Stimulated activated CD8-positive, alpha-beta memory T cell treated with anti-CD3 and anti-CD28 coated beads, Interleukin-12 subunit alpha, Interleukin-12 subunit beta, amount 100 ng/mL, for 4 hours (primary cell): ENCODE measurements at places on chromosomes 2 and 18.

- no peak for DNase-seq
Measured at GRCh38 chr2:13607139-13607538, 890.4 kb downstream of the TRIB2 start.

- no peak for DNase-seq
Measured at GRCh38 chr2:205001300-205001966, 456.2 kb downstream of the PARD3B start.

DNA sequence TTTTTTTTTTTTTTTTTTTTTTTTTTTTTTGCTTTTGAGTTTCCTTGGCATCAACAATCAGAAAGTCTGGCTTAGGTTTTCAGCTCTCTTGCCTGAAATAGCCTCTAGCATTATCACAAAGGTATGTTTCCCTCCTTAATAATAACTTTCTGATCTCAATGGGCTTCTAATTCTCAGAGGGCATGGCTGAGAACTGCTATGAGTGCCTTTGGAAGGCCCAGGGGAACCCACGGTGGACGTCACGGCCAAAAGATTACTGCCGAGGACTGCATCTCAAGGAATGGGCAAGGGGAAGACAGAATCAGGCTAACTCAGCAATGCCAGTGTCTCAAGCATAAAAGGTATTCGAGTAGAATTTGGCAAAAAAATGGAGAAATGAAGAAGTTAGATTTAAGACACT is 73.2 kb upstream of the SLC14A2 start:
- no peak for DNase-seq

DNA sequence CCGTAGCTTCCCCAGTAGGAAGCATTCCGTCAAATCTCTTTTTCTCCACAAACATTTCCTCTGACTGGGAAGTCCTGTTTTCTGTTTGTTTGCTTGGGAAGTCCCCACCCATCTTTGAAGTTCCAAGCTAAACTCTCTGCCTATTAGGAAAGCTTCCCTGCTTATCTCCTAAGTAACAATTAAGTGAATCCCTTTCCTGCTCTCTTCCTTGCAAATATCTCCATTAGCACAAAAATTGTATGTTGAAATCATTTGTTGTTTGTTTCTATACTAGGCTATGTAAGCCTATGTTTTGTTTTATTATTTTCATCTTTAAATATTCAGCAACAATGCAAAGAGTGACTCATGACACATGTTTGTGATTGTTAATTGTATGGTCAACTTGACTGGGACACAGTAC is 812.6 kb upstream of the LRATD1 start:
- DNase-seq = no peak

DNA sequence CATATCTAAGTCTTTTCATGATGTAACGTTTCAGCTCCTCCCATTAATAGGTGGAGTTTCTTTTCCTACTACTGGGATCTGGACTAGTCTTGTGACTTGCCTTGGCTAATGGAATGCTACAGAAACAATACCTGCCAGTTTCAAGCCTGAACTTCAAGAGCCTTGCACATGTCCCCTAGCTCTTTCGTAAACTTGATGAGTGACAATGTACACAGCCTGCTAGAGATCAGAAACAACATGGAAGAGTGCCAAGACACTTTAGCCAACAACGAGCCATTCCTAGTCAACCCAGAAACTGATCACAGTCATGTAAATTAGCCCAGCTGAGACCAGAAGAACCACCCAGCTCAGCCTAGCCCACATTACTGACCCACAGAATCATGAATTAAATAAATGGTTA is 24.8 kb upstream of the STK39 start:
- DNase-seq = no peak

- DNase-seq = no peak
Measured at GRCh38 chr2:85175369-85176299, 42.4 kb downstream of the TCF7L1 start.

- no peak for DNase-seq
Measured at GRCh38 chr18:34126121-34126520, 98.6 kb downstream of the NOL4 start.

DNA sequence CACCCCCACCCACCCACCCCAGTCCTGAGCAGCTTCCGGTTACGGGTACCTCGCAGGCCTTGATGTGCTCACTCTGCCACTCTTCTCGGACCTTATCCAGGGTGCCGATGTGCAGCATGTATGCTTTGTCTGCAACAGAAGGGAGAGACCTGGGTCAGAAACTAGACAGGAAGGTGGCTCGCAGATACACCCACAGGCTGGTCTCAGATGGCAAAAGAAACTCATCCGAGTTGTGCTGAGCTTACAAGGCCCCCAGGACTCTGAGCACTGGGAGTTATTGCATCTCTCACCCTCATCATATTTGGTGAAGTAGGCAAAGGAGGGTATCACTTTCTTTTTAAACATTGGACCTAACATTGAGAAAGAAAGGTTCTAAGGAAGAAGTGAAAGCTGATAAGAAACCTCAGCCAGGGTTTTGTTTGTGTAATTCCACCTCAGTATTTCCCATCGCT is 30.6 kb upstream of the EPG5 start:
- DNase-seq = no peak

- DNase-seq = no peak
Measured at GRCh38 chr2:23021311-23022120, 363.5 kb upstream of the KLHL29 start.

DNA sequence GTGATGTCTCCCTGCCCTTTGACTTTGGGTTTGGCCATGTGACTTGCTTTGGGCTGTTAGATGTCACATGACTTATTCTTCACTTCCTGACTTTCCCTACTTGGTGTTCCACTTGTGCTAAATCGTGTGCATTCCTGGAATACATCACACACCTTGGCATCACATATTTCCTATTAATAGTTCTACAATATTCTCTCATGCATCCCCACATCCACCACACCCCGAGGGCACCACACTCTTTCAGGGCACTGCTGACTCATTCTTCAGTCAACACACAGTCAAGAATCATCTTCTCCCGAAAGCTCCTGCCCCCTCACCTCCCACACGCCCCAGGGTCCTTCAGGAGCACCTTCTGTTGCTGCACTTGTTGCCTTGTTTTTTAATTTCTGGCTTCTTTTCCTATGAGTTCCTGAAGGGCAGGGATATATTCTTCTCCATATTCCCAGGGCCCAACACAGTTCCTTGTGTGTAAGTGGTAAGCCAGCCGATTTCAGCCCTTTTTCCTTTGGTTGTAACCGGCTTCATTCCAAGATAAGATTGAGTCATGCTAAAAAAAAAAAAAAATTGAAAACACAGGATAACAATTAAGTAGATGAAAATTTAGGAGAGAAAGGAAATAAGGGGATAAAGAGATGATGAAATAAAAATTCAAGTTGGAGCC is 341.4 kb downstream of the SLC4A3 start:
- no peak for DNase-seq

DNA sequence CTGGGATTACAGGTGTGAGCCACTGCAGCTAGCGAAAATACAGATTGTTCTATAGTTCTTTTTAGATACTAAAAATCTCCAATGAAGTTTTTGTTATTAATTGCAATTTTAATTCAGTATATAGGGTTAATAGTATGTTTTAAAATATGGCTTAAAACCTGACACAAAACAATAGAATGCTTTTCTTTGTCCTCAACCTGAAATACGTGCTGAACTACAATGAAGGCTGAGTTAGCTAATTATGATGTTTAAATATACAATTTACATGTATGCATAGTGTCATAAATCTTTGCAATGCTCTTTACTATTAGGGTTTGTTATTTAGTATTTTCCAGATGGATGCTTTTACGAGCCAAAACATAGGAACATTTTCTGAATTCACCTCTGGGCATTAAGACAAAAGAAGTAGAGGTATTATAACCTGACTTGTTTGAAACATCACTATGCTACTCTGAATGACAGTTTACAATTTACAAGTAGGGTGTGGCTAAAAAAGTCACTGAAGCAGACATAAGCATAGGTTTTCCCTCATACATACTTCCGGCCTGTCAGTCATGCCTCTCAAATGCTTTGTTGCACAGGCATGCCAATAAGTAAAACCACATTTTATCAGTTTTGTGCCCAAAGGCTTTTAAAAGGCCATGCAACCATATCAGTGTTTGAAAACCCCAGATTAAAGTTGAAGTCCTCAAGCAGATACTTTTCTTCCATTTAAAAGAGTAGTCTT is 168.3 kb downstream of the OTX1 start:
- no peak for DNase-seq

DNA sequence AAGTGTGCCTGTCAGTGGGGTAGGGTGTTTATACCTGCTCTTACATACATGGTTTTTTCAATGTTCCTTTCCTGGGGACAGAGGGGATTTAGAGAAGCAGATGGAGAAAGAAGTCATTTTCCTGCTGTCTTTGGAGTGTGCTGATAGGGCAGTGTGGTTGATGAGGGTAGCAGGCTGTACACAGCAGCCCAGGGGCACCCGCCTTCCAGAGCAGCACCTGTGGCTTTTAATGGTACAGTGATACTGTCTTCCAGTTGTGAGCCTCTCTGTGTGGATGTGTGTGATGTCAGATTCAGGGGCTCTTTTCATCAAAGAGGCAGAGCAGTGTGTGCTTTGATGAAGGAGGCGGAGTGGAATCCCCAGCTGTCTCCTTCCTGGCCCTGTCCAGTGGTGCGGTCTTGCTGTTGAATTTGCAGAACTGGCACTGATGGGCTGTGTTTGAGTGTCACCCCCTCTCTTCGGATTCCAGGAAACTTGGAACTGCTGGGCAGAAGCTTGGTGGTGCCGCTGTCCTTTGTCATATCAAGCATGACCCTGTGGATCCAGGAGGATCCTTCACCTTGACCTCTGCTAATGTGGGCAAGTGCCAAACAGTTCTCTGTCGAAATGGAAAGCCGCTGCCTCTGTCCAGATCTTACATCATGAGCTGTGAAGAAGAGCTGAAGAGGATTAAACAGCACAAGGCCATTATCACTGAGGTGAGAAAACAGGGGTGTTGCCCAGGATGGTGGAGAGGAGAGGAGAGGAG is 259.8 kb downstream of the PHLPP1 start:
- no peak for DNase-seq

DNA sequence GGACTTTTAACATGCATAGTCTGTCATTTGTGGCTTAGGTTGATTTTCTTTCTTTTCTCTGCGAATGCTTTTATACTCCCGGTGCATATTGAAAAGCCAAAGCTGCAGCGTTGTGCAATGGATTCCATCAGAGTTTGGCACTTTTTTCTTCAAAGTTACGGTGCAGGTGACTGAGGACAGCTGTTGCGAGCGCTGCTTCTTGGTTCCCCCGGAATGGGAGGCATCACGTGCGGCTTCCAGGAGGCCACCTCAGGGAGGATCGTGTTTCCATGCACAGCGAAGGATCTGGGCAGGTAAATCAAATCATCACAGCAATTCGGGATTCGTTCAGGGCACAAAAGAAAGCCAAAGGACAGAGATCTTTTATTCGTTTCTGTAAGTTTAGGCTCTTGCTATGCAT is 109.6 kb upstream of the ALKAL2 start:
- DNase-seq = no peak

GRCh38 chr18:40197711-40198110 is 1757.3 kb upstream of the PIK3C3 start:
- no peak for DNase-seq

- DNase-seq = no peak
Measured at GRCh38 chr2:172864182-172864581, 128.5 kb downstream of the RAPGEF4 start.

DNA sequence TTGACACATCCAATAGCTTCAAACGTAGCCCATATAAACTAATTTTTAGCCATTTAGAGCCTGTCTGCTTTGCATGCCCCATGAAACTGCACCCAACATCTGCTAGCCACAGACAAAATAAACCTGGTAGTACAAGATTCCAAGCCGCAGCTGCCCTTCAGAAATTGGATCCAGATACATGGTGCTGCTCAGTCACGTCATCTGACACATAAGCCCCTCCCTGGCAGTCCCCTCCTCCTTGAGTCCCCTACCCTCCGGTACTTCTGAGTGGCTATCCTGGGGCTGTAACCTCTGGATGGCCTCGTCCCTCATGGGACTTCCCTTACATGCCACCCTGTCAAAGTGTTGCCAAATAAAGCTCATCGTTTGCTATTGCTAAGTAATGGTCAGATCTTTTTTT is 33.8 kb downstream of the PROC start:
- DNase-seq = no peak

- no peak for DNase-seq
Measured at GRCh38 chr2:215399067-215399716, 36.7 kb downstream of the FN1 start.

DNA sequence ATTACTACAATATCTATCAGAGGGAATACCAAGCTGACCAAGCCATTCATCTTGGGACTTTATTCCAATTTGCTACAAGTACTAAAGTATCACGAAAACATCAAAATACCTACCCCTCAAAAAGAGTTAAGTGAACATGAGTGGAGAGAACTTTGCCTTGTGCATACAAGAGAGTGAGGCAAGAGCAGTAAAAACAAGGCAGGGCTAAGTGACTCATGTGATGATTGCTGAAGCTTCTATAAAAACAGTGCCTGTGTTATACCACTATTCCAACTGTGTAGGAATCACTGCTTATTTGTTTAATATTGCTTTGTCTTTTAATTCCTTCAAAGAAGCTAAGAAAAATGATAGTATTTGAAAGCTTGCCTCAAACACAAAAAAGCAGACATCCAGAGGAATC is 61.2 kb downstream of the FARSB start:
- DNase-seq = no peak

DNA sequence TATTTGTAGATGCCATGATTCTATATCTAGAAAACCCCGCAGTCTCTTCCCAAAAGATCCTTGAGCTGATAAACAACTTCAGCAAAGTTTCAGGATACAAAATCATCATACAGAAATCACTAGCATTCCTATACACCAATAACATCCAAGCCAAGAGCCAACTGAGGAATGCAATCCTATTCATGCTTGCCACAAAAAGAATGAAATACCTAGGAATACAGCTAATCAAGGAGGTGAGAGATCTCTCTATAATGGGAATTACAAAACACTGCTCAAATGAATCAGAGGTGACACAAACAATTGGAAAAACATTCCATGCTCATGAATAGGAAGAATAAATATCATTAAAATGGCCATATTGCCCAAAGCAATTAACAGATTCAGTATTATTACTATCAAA is 551.4 kb upstream of the SLC39A10 start:
- DNase-seq = no peak

GRCh38 chr2:104868505-104868866 is 14.6 kb downstream of the POU3F3 start:
- no peak for DNase-seq

- DNase-seq = no peak
Measured at GRCh38 chr2:57509189-57509588, 537.4 kb upstream of the VRK2 start.

GRCh38 chr2:231960810-231961348 is 634 bp upstream of the DIS3L2 start:
- DNase-seq = no peak
